ENCODE measurements at places on chromosomes 6 and 20. TPM values are rescaled to one million over a fixed set of nuclear protein-coding genes. Genes with fewer than 3 reads are reported as not detected.

DNA sequence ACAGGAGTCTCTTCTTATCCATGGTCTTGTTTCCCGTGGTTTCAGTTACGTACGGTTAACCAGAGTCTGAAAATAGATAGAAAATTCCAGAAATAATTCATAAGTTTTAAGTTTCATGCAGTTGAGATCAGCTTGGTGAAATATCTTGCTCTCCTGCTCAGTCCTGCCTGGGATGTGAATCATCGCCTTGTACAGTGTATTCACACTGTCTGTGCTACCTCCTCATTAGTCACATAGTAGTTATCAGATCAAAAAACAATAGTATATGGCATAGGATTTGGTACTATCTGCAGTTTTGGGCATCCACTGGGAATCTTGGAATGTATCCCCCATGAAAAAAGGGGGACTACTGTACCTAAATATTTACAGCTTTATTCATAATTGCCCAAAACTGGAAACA is 22.7 kb upstream of the MOCS1 start:
- no peak for DNase-seq

DNA sequence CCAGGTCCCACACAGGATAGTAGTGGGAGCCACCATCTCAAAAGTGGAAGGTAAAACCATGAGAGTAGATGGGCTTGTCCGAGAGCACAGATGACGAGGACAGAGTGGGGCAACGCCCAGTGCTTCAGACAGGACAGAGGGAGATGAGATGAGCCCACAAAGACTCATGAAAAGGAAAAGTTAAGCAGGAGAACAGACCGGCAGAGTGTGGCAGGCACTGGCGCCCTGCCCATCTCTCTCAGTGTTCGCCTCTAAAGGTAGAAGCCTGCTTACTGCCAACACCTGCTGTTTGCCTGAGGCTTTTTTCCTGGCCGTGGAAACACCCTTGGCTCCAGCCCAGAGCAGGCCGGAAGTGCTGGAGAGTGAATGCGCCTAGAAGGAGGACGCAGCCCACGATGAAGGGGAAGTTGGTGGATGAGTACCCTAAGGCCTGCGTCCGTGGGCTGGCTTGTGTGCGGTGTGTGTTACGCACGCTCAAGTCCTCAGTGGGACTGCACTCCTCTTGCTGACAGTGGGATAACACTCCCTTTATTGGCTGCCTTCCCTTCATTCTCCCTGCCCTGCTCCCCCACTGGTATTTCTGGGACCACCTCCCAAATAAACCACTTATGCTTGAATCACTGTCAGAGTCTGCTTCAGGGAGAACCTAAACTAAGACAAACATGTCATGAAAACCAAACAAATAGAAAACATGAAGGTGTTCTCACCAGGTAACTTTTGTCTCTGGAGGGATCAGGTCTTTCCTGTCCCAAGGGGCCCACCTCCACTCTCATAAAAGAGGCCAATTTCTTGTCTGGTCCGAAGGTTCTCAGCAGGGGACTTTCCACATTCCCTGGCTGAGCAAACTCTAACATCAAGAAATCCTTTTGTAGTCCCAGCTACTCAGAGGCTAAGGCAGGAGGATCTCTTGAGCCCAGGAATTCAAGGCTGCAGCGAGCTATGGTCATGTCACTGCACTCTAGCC is 9.1 kb upstream of the FOXP4 start:
- DNase-seq = peak; percentile 38

DNA sequence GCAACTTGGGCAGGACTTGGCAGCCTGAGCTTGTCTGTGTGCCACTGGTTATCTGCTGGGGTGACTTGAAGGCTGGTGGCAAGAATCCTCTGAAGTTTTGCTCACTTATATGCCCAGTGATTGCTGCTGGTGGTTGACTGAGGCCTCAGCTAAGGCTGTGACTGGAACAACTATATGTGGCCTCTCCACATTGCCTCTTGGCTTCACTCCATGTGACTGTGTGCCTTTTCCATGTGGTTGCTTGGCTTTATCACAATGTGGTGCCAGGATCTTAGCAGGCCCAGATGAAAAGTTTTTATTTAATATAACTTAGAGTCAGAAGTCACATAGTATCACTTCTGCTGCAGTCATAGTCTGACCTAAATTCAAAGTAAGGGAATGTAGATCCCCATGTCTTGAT is 104.5 kb downstream of the ADAT2 start:
- no peak for DNase-seq

Gene BANF2
- total RNA-seq = not detected

DNA sequence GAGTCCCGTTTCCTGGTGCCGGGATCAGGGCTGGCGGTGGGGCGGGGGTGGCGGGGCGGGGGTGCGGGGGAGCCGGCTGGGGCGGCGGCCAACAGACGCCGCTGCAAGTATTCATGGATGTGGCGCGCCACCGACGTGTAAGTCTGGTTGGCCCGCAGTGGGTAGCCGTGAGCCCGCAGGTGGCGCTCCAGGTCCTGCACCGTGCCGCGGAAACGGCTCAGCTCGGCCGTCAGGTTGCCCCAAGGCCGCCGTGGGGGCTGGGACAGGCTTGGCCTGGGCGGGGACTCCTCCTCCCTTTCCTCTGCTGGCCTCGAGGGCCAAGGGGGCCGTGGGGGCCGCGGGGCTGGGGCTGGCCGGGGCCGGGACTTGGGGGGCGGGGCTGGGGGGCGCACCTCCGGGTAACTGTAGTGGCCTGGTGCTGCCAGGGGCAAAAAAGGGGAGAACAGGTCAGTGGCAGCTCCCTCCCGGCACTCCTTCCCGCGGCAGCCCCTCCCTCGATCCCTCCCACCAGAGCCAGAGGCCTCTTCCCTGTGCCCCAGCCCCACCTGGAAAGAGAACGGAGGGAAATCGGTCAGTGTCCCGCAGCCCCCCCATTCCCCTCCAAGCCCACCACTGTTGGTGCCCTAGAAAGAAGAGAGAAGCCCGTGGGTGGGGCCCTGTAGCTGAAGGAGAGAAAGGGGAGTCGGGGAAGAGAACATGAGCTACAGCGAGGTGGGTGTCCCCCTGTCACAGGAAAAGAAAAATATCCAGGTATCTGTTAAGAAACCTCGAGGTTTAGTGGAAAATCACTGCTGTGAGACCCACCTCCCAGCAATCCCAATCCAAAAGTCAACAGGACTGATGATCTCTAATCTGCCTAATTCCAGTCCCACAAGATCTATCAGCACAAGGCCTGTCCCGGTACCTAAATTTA is 21.3 kb downstream of the TNXB start:
- DNase-seq = peak; percentile 88

Gene NKAIN4
- not detected for total RNA-seq

GRCh38 chr6:118588626-118589025 is 40.5 kb downstream of the PLN start:
- DNase-seq = no peak

GRCh38 chr20:58967652-58968429 is 13.2 kb upstream of the NELFCD start:
- no peak for DNase-seq

- no peak for DNase-seq
Measured at GRCh38 chr6:13952101-13952500, 27.3 kb downstream of the RNF182 start.

Gene PNPLA1
- not detected for total RNA-seq

Gene ARFGAP1
- 70.8 TPM for total RNA-seq

DNA sequence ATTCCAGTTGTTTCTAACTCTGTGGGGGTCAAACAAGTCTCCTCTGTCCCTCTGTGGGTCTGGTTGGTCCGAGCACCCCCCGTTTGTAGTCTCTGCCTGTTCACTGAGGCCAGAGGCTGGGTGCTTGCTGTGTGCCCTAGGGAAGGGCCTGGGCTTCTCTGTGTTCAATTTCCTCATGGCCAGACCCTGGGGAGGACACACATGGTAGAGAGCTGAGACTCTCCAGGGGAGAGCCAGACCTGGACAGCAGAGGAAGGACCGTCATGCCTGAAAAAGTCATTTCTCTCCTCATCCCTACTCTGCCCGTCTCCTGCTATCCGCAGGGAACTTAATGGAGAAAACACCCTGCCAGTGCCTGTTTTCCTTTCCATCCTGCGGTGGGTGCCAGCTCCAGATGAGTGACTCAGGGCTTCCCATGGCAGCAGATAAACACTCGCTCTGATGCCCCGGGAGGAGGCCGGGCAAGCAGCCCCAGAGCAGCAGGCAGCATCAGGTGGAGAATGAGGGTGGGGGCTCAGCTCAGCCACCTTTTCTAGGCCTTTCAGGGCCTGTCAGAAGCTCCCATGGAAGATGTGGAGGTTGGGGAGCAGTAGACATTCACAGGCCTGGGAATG is 51.9 kb downstream of the SNAI1 start:
- peak; percentile 84 for DNase-seq

GRCh38 chr20:62025394-62025793 is 40.3 kb downstream of the TAF4 start:
- DNase-seq = peak; percentile 45

- no peak for DNase-seq
Measured at GRCh38 chr6:63418741-63419140, 99.0 kb upstream of the LGSN start.

- DNase-seq = no peak
Measured at GRCh38 chr6:72037006-72037405, 150.7 kb downstream of the RIMS1 start.

GRCh38 chr6:149081281-149081680 is 236.2 kb upstream of the TAB2 start:
- DNase-seq = no peak

- no peak for DNase-seq
Measured at GRCh38 chr6:45272626-45273025, 55.5 kb upstream of the RUNX2 start.

DNA sequence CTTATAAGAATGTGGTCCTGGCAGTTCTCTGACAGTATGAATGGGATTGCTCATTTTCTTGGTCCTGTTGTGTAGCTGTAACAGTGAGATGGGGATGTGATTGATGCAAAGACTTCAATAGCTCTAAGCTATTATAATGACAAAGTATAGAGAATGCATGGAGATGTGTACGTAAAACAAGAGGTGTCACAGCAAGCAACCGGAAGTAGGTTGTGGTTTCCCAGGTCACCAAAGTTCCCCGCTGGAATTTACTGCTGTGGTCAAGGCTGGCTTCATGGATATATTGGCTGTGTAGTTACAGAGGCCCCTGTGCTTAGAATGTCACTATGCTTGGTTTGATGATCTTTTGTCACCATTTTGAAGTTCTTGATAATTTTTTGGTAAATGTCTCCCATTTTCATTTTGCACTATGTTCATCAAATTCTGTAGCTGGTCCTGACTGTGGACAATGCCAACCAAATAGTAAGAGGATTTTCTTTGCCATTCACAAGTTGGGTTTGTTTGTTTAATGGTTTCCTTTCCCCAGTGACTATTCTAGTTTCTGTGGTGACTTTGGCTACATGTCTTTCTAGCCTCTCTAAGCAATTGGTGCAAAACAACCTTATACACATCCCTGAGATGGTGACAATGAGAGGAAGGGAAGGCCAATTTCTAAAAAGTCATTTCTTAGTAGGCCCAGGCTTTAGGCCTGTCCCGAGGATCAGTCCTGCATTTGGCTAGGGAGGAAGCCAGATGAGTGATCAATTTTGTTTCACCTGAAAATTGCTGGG is 10.5 kb downstream of the DNAH8 start:
- peak; percentile 20 for DNase-seq

- DNase-seq = peak; percentile 37
Measured at GRCh38 chr6:73586416-73586974, 65.7 kb upstream of the EEF1A1 start.

DNA sequence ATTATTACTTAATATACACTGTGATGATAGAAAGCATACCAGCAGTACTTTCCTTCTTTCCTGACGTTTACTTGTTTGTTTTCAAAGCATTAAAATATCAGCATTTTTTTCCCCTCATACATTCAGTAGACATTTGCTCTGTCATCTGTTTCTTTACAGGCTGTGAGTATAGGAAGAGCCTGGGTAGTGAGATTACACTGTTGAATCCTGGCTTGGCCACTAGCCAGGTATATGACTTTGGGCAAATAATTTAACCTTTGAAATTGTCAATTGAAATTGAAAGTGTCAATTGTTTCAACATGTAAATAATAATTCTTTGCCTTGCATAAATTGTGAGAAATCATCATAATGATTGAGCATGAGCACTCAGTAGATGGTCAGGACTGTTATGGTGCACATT is 336.2 kb downstream of the CDKAL1 start:
- peak; percentile 51 for DNase-seq

- DNase-seq = peak; percentile 31
Measured at GRCh38 chr6:26195924-26196845, 109.0 kb downstream of the HFE start.

DNA sequence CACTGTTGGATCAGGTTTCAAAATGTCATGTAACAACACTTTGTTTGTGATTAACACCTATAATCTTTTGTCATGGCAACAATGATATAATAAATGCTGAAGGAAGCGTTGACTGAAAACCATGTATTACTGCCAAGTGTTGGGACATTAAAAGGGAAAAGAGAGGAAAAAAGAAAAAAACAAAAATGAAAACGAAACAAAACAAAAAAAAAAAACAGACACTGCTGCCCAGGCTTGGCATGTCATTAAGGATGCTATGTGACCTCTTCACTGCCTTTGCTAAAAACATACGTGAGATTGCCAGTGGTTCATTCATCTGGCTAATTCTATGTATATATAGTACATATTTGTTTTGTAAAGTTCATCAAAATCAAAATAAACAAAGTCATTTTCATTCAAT is 516.7 kb upstream of the RNF217 start:
- no peak for DNase-seq

GRCh38 chr6:6915813-6916547 is 191.8 kb upstream of the RREB1 start:
- DNase-seq = no peak

- DNase-seq = no peak
Measured at GRCh38 chr6:134389129-134389528, 71.2 kb upstream of the SGK1 start.

DNA sequence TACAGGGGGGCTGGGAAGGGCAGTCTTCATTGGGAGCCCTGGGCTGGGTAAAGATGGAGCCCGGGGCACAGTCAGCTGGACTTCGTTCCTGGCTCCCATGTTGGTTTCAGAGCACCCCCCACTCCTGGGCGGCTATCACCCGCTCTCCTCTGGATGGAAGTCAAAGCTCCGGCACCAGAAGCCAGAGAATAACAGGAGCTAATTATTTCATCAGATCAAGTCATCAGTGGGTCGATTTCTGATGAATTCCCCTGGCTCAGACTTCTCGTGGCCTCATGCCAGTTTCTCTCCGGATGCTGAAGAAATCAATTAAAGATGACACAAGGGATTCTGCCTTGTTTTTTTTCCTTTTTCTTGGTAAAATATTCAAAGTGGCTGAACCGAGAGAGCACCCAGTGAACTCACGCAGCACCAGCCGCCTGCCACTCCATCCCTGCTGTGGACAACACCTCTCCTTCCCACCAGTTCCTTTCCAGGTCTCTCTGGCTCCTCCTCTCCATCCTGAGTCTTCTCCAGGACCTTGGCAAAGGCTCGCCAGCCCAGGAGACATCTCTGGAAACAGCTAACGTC is 22.5 kb downstream of the SULF2 start:
- DNase-seq = no peak

GRCh38 chr20:3046677-3047462 is 1.0 kb downstream of the MRPS26 start:
- DNase-seq = no peak

Gene OR12D3
- total RNA-seq = not detected
